Stimulated activated CD4-positive, alpha-beta T cell treated with anti-CD3 and anti-CD28 coated beads, Interleukin-12 subunit alpha, Interleukin-12 subunit beta, amount 100 ng/mL, for 24 hours (primary cell): ENCODE measurements at places on chromosomes 2 and 18.

GRCh38 chr2:205686056-205686782, 3.9 kb downstream of the NRP2 start:
- DNase-seq: no peak

GRCh38 chr2:146077156-146077555, 1557.2 kb upstream of the ZEB2 start:
- no peak for DNase-seq

DNA sequence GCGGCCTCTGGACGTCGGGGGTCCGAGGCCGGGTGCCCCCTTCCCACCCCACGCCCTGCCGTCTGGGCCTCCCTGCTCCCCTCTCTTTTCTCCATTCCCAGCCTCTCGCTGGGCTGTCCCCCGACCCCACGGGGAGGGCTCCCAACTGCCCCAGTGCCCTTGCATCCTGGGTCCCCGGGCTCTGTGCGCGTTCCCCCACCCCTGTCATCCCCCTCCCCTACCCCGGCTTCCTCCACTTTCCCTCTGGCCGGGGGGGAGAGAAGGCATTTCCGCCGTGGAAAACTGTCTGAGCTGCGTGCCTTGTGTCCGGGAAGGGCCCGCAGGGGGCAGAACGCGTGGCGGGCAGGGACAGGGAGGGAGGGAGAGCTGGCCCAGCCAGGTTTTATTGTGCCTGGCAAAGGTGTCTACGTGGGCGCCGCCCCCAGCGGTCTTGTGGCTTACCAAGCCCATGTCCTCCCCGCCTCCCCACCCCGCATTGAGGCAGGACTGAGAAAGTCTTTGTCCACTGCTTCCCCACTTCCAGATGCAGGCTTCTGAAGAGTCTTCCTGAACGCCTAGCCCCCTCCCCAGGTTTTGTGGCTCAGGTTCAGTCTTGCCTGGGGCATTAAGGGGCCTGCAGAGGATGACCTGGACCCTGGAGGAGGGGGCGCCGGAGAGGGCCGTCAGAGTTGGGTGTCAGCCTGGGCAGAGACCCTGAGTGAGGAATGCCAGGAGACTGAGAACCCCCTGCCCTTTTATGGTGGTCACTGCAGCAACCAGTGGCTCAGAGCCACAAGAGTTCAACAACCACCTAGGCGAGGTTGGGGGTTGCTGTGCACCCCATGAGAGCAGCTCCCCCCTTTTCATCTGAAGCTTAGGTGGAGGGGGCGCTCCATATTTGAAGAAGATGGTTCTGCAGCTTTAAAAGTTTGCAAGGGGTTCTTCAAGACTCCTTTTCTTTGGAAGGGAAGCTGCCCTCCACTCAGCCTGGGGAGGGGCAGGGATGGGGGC, 1.3 kb downstream of the ITM2C start:
- DNase-seq: no peak

DNA sequence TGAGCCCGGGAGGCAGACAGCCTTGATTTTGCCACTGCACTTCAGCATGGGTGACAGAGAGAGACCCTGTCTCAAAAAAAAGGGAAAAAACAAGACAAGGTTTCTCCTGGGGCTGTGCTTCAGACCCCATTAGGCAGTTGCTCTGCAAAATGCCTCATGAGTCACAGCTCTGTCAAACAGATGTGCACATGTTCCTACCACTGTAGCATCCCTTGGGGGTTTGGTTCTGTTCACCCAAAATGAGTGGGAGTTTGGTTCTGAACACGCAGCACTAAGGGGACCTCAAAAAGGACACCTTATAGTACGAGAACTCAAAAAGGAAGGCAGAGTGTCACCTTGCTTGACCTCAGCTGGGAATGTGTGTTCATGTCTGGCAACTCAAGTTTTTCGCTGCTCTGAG, 134.9 kb downstream of the RPIA start:
- no peak for DNase-seq

DNA sequence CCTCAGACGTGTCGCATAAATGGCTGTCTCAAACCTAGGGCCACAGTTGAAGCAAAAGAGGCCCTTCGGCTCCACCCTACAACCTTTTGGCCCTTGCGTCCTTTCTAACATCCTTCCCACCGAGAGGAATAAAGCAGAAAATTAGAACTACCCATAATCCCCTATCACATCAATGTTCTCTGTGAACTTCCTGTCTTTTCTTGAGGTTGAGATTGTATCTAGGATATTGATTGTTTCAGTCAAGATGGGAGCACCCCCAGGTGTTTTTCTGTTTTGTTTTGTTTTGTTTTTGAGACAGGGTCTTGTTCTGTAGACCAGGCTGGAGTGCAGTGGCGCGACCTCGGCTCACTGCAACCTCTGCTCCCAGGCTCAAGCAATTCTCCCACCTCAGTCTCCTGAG, 23.6 kb downstream of the INPP5D start:
- DNase-seq: no peak

- no peak for DNase-seq
These were observed 93.2 kb downstream of the CABYR start for GRCh38 chr18:24231773-24232735.

GRCh38 chr18:55086906-55087305, 127.6 kb upstream of the CCDC68 start:
- DNase-seq: no peak

DNA sequence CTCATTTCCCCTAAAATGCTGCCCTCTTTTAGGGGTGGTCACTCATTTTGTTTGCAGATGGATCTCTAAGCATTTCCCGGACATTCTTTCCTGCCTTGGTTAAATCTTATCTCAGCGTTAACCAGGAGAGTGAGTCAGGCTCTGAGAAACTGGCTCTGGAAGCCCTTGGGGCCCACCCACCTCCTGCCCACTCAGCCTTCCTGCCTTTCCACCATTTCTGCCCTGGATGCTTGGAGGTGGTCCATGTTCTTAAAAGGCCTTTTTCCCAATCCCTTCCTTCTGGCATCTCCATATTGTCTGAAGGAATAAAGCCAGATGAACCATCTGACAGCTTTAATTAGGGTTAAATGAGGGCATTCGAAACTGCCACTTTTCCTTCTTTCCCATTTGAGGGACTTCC, 9.5 kb downstream of the HK2 start:
- DNase-seq: no peak

GRCh38 chr2:1826226-1826905, 82.1 kb upstream of the PXDN start:
- no peak for DNase-seq

- DNase-seq: no peak
These were observed 45.4 kb downstream of the SETBP1 start for GRCh38 chr18:44726059-44726421.

DNA sequence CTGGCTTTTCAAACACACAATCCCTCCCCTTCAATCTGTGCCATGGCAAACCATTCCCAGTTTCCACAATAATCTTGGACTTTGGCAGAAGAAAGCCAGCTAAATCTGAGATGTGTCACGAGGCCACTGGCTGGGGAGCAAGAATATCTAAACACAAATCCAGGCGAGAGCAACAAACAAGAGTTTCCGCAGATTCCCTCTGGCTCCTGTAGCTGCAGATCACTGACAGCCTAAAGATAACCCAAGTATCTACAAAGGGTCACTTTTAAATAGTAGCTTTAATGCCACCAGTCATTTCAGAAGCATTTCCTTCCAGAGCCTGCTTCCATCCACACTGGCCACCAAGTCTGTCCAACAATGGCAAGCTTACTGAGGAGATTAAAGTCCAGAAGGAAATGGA, 86.9 kb downstream of the ACVR1 start:
- no peak for DNase-seq

- no peak for DNase-seq
These were observed 20.9 kb downstream of the THNSL2 start for GRCh38 chr2:88190808-88191721.

- no peak for DNase-seq
These were observed 53.1 kb downstream of the SLC39A10 start for GRCh38 chr2:195709901-195710806.

GRCh38 chr2:166081131-166081632, 46.6 kb downstream of the SCN1A start:
- DNase-seq: no peak

GRCh38 chr2:128805237-128805636, 486.6 kb upstream of the HS6ST1 start:
- DNase-seq: no peak

DNA sequence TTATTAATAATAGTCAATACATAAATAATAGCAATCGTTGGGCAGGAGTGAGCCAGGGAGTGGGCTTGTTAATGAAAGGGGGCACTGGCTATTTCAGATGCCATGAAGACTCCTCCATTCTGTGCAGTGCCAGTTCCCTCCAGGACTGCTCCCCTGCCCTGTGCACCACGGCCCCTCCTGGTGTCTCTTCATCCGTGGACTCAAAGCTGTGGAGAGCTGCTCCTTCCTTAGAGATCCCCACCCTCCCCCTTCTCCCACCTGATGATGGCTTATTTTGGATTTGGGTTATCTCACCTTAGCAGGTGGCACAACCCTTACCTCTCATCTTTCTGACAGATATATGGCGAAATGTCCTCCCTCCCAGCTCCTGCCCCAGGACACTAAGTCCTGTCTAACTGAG, 3.1 kb upstream of the CELF4 start:
- DNase-seq: no peak

DNA sequence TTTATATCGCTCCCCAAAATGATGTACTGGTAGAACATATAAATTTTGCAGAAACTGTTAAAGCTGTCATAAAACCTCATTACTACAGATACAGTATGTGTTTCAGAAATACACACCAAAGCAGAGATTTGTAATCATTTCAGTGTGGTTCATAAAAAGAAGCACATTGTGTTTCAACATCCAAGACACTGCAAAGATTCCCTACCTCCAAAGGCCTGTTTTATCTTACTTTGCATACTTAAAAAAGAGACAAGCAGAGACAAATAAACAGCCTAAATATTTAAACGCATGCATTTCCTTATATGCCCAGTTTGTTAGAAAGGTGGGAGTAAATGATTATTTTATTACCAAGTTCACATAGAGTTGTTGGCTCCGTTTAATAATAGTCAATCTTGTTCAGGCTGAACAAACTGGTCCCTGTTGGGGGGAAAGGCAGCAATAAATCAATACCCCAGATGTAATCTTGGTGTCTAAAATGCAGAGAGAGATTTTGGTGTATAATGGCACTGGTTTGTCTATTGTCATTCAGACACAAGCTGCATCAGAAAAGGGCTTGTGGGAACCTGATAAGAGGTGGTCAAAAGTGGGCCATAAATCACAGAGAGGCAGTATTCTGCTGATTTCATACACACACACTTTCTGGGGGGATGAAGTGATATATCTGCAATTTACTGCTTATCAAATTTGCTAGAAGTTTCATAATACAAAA, 321.4 kb upstream of the ETAA1 start:
- DNase-seq: no peak

GRCh38 chr2:174120346-174120745, 128.0 kb downstream of the OLA1 start:
- DNase-seq: peak; percentile 28
